ENCODE measurements at places on chromosomes 4 and X. TPM values are rescaled to one million over a fixed set of nuclear protein-coding genes. Genes with fewer than 3 reads are reported as not detected.

The SSX1 gene
- not detected for polyA plus RNA-seq

DNA sequence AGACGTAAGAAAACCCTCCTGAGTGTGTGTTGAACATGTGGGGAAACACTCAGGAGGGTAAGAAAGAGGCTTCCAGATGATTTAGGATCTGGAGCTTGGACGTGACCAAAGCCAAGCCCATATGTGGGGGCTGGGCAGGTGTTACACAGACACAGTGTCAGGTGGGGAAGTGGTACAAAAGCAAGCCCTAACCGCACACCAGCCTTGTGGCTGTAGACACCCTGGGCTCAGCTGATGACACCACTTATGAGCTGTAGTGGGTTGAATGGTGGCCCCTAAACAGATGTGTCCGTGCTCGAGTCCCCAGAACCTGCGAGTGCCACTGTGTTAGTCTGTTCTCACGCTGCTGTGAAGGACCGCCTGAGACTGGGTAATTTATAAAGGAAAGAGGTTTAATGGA lies 25.0 kb upstream of the NSG1 start:
- no peak for DNase-seq

DNA sequence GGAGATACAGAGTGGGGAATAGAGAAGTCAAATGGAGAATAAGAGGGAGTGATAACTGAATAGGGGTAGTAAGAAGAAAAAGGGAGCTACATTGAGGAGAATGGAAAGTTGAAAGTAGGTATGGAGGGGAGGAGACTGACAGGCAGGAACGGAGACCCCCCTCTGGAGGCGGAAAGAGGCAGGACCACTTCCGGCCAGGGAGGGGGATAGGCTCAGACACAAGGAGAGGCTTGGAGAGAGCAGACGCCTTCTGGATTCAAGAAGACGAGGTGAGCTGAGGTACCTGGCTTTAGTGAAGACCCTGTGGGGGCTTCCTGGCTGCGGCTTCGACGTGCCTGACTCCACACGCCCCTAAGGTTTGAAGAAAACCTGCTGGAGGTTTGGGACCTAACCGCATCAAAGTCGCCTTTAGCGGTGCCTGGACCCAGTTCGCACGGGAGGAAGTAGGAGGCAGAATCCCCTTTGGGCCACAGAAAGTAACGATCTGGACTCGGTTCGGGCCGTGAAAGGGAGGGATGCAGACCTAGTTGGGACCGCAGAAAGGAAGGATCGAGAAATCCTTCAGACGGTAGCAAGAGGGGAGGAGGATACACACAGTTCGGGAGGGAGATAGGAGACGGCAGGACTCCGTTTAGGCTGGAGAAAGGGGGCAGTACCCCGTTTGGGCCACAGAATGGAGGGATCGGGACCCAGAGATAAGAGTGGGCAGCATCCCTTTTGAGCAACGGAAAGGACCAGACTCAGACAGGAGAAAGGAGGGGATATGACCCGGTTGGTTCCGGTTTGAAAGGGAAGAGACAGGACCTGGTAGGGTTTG lies at the start of gene TRO:
TRO (plus strand) TSS at position 215 of the 817 bp plus-strand sequence. CDS start 1,423 bp downstream, outside the sequence.
- DNase-seq, result no peak

DNA sequence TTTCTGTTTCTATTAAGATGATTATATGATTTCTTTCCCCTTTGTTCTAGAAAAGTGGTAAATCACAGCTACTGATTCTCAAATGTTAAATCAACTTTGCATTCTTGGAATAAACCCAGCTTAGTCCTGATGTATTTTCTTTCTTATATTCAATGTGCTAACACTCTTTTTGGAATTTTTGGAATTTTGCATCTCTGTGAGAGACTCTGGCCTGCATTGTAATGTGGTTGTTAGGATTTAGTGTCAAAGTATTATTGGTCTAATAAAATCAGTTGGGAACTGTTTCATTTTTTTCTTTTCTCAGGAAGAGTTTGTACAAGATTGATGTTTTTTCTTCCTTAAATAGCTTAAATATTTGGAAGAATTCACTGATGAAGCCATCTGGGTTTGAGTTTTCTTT lies 109.6 kb downstream of the KIT start:
- no peak for DNase-seq
